GM06990 (cell line): ENCODE measurements at places on chromosomes 7 and 10.

GRCh38 chr10:6247041-6247712 is 44.4 kb downstream of the PFKFB3 start:
- no peak for DNase-seq

GRCh38 chr10:5584895-5585516 is 60.2 kb downstream of the CALML3 start:
- DNase-seq = peak; percentile 72

DNA sequence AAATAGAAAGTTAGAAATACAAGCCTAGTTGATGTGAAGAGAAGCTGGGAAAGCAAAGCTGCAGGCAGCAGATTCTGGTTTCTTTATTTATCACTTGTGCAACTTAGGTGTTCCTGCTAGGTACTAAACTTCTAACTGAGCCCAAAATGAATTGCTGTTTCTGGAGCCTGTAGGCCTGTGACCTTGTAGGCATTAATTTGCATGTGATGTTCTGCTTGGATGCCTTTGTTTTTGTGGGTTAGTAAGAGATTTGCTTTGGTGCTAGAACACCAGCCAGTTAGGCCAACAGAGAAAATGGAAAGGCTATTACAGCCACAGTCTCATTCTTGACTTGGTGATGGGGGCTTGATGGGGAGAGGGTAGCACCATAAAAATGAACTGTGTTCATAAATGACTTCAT is 370.7 kb downstream of the PPP1R3A start:
- no peak for DNase-seq

DNA sequence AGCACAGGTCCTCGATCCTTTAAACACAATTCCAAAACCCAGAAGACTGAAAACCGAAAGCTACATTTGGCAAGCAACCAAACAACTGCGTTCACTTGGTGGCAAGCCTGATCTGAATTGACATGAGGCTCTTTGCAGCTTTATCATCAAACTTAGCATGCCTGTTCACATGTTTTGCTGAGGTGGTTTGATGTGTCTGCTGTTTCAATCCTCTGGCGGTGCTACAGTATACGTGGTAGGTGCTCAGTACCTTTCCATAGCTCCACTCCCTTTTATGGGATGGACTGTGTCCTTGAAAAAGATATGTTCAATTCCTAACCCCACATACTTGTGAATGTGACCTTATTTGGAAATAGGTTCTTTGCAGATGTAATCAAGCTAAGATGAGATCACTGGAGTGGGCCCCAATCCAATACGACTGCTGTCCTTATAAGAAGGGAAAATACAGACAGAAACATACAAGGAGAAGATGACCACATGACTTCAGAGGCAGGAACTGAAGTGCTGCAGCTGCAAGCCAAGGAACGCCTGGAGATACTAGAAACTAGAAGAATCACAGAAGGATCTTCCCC is 33.4 kb downstream of the CCDC6 start:
- DNase-seq = no peak

DNA sequence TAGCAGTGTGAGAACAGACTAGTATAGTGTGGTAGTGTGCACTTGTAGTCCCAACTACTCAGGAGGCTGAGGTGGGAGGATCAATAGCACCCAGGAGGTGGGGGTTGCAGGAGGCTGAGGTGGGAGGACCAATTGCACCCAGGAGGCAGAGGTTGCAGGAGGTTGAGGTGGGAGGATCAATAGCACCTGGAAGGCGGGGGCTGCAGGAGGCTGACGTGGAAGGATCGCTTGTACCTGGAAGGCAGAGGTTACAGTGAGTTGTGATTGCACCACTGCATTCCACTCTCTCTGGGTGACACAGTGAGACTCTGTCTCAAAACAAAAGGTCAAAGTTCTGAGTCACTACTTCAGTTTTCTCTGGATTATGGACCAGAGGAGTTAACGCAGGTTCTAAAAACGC is 22.6 kb upstream of the DIP2C start:
- DNase-seq = no peak

- no peak for DNase-seq
These were observed 224.0 kb upstream of the FERD3L start for GRCh38 chr7:19369182-19369581.

GRCh38 chr10:86718556-86718955 is 37.9 kb upstream of the BMPR1A start:
- no peak for DNase-seq

DNA sequence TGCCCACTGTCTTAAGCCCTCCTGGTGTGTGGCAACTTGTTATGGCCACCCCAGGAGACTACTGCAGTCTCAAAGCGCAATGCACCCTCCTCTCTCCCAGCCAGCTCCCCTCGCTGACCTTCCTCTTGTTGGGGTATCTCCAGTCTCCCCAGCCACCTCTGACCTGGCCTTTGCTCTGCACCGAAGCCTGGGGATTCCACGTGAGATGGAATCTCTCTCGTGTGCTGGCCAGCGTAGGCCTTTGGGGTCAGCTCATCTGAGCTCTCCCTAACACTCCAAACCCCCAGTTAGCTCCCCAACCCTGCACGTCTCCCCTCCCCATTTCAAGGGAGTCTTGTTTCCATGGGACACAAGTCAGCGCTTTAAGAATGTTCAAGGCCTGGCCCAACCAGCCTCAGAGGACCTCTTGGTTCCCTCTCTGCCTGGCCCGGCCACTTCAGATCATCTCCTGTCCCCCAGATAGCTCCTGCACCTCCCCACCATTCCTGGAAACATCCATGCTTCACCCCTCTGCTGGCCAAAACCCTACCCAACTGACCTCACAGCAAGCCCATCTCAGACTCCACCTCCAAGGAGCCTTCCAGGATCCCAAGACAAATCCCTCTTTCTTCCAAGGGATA is 11.2 kb downstream of the ITPRIP start:
- no peak for DNase-seq

- DNase-seq = no peak
These were observed 623.2 kb downstream of the GATA3 start for GRCh38 chr10:8677642-8678041.
